ENCODE measurements at places on chromosomes 12 and 14.
A peak's percentile ranks its signal among the peaks of the same experiment; 100 is the strongest.

GRCh38 chr12:130817804-130818203 is 21.2 kb downstream of the STX2 start:
- no peak for DNase-seq

GRCh38 chr12:13816394-13816793 is 165.0 kb downstream of the GRIN2B start:
- no peak for DNase-seq

DNA sequence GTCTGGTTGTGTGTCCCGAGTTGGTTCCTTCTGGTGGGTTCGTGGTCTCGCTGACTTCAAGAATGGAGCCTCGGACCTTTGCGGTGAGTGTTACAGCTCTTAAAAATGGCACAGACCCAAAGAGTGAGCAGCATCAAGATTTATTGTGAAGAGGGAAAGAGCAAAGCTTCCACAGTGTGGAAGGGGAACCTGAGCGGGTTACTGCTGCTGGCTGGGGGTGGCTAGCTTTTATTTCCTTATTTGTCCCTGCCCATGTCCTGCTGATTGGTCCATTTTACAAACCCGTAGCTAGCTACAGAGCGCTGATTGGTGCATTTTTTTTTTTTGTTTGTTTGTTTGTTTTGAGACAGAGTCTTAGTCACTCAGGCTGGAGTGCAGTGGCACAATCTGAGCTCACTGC is 29.3 kb downstream of the FGF6 start:
- DNase-seq: no peak

DNA sequence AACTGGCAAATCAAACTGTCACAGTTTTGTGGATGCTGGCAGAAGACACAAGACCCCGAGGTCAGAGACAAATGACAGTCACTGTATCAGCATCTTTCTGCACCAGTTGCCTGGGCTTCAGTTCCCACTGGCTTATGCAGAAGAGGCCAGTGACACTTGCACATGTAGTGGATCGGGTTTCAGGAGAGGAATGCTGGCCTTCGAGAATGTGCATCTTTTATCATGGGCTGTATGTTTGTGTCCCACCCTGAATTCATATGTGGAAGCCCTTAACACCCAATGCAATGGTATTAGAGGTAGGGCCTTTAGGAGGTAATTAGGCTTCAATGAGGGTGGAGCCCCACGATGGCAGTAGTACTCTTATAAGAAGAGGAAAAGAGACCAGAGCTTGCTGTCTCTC is 150.9 kb downstream of the SLC15A4 start:
- DNase-seq: no peak

- no peak for DNase-seq
Observed at GRCh38 chr14:72894623-72895378, 900 bp upstream of the DPF3 start.

- DNase-seq: no peak
Observed at GRCh38 chr12:55008944-55009585, 10.7 kb upstream of the NEUROD4 start.

GRCh38 chr14:87111126-87111525 is 881.9 kb downstream of the GALC start:
- no peak for DNase-seq

- DNase-seq: no peak
Observed at GRCh38 chr14:105448706-105449111, 25.9 kb upstream of the CRIP2 start.

- no peak for DNase-seq
Observed at GRCh38 chr14:98932431-98933325, 339.3 kb downstream of the BCL11B start.

DNA sequence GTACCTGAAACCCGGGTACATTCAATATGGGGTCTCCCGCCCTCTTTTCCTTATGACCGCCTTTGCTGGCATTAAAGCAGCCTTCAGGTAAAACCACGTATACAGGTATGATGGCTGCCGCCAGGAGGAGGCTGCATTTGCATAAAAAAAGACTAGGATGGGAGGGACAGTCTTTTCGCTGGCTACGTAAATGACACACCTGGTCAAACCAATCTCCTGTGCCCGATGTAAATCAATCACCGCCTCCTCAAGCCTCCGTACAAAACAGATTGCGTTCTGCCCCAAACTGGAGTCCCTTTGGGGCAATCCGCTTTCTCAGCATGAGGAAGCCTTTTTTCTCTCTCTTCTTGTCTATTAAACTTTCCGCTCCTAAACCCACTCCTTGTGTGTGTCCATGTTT is 8.1 kb upstream of the ALDH1L2 start:
- no peak for DNase-seq

DNA sequence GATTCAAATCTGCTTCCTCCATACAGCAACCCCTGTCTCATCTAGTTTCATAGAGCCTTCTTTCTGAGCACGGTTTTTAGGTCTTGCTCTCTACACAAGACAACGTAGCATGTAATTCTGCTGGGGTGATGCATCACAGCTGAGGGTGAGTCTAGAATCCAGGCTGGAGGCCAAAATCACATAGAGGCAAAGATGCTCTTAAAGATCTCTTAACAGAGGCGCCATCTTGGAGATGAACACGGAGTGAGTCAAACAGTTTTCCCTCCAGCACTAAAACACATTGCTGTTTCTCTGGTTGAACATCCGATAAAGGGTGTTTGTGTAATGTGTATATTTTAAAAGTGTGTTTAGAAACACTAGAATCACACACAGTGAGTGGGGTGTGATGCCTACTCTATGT is 78.9 kb downstream of the NOS1 start:
- no peak for DNase-seq

GRCh38 chr14:31942166-31942841 is 134.8 kb upstream of the ARHGAP5 start:
- no peak for DNase-seq

GRCh38 chr12:131923260-131923659 is 5.8 kb upstream of the PUS1 start:
- DNase-seq: no peak

DNA sequence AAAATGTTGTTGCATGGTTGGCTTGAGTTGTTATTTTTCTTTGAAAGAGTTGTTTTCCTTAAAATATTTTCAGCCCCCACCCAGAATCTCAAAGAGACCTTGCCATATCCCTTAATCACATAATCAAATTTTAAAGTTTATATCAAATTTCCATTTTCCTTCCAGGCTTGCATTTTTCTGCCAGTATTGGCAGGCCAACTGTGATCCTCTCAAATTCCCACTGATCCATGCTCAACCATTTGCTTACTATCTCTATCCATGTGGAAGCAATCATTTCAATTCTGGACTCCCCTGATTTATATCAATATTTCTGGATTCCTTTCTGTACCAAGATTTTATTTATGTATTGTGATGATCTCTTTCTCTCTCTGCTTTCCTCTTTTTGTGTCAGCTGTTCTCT is 64.2 kb upstream of the PYGL start:
- DNase-seq: peak; percentile 44

GRCh38 chr12:53781228-53781801 is 29.5 kb upstream of the CISTR start:
- DNase-seq: no peak

GRCh38 chr12:32265951-32266350 is 133.4 kb upstream of the FGD4 start:
- no peak for DNase-seq

DNA sequence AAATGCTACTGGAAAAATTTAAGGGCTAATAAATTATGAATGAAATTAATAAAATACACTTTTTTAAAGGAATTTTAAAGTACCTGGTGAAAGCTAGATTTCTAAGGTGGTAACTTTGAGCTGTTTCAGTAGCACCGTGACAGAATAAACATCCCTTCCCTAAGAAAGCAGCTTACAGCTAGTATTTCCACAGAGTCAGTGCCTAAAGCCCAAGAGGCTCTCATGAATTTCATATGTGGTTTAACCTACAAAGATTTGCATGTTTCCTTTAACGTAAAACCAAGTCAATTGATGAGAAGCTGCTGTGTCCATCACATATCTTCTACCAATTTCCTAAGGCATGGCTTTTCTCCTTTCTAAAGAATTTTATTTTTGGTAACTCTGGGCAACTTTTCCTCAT is 56.8 kb downstream of the IFNG start:
- DNase-seq: no peak

DNA sequence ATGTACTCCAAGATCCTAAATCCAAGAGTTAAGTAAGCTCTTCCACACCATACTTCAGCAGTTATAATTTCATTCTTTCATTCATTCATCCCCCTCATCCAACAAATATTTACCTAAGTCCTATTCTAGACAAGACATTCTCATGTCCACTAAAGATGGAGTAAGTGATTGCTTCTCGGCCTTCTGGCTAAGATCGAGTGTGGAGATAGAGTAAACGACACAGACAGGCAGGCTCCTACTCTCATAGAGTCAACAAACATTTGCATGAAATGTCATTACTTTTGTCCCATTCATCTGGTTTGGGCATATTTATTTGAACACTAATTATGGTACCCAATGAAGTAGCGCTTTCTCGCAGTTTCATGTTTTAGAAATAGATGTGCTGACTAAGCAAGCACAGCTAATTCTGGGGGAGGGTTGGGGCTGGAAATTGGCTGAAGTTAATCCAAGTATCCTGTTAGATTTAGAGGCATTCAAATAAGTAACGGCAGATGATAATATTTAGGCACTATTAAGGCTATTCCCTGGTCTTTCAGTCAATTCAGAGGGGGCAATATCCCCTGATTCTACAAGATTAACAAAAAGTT is 176.5 kb downstream of the CEP128 start:
- DNase-seq: no peak

Measured in AG09319 (cell line).